EL (cell line): ENCODE measurements at places on chromosomes 3 and 15.

GRCh38 chr15:34646918-34647317, 63.5 kb upstream of the GOLGA8B start:
- DNase-seq, result no peak

GRCh38 chr15:25437777-25438600, 835 bp downstream of the UBE3A start:
- peak; percentile 54 for DNase-seq

DNA sequence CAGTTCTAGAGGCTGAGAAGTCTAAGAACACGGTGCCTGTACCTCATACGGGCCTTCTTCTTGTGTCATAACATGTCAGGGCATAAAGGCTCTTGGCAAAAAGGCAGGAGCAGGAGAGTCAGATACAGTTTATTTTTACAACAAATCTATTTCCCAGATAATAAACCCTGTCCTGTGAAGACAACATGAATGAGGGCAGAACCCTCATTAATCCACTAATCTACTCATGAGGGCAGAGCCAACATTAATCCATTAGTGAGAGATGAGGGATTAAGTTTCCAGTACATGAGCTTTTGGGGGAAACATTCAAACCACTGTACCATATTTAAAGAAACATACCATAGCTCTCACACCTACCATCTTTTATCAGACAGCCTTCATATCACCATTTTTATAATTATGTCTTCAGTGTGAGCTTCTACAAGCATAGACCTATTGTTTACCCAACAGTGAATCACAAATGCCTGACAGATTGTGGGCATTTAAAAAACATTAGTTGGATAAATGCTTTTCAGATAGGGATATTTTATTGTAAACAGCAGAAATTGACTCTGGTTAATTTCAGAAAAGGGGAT, 645.8 kb downstream of the GRM7 start:
- no peak for DNase-seq

- DNase-seq, result peak; percentile 28
Observed at GRCh38 chr3:117645561-117646242, 936.1 kb downstream of the TUSC7 start.

GRCh38 chr3:4425707-4426106, 41.4 kb downstream of the SUMF1 start:
- DNase-seq, result no peak

DNA sequence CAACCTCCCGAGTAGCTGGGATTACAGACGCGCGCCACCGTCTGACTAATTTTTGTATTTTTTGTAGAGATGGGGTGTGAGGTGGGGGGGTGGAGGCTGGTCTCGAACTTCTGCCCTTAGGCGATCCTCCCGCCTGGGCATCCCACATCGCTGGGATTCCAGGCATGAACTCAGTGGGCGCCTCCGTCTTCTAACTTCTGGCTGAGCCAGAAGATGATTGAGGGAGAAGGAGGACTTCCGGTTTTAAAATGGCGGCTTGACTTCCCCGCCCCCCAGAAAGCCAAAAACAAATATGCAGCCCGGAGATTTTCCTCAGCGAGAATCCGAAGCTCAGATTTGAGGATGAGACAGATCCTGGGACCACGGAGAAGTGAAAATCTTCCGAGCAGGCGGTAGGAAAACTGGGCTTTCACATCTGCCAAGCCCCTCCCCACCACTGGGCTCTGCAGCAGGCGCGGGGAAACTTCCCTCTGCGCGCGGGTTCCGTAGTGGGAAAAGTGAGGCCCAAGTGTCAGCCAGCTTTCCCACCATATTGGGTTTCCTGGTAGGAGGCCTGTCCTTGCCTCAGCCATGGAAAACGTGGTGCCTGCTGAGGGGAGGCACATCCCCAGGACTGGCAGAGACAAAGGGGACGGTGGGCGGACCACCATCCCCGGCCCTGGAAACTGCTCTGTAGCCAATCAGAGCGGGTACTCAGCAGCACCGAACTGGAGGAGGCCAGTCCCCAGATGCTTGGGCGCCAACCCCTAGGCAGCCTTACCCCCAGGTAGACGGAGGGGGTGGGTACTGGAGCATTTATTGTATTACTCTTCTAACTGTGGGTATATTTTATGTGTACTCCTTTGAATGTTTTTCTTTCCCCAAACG, 17.3 kb downstream of the CHST14 start:
- DNase-seq, result no peak

- DNase-seq, result no peak
Observed at GRCh38 chr3:38375488-38376097, 29.0 kb downstream of the XYLB start.

GRCh38 chr3:58496206-58496857, 4.4 kb downstream of the KCTD6 start:
- no peak for DNase-seq

GRCh38 chr15:89136818-89137772, 48.8 kb downstream of the ABHD2 start:
- DNase-seq, result peak; percentile 33

- DNase-seq, result no peak
Observed at GRCh38 chr3:143414571-143415253, 295.1 kb downstream of the CHST2 start.

DNA sequence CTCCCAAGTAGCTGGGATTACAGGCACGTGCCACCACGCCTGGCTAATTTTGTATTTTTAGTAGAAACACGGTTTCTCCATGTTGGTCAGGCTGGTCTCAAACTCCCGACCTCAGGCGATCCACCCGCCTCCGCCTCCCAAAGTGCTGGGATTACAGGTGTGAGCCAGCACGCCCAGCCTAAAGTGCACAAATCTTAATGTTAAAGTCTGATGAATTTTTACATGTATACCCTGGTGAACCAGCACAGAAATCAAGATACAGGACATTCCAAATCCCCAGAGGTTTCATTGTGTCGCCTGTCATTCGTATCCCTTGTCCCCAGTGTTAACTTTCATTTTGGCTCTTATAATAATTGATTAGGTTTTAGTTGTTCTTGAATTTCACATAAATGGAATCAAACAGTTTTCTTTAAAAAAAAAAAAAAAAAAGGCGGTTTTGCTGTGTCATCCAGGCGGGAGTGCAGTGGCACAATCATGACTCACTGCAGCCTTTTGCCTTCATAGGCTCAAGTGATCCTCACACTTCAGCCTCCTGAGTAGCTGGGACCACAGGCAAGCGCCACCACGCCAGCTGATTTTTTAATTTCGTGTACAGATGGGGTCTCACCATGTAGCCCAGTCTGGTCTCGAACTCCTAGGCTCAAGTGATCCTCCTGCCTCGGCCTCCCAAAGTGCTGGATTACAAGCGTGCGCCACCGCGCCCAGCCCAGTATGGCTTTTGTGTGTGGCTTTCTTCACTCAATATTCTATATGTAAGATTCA, 1.5 kb upstream of the TM4SF19 start:
- peak; percentile 78 for DNase-seq

GRCh38 chr15:81194723-81195122, 2.0 kb upstream of the IL16 start:
- no peak for DNase-seq

- no peak for DNase-seq
Observed at GRCh38 chr3:193407112-193407511, 28.6 kb upstream of the ATP13A5 start.

GRCh38 chr3:169998668-169999131, 32.1 kb downstream of the SEC62 start:
- peak; percentile 91 for DNase-seq

DNA sequence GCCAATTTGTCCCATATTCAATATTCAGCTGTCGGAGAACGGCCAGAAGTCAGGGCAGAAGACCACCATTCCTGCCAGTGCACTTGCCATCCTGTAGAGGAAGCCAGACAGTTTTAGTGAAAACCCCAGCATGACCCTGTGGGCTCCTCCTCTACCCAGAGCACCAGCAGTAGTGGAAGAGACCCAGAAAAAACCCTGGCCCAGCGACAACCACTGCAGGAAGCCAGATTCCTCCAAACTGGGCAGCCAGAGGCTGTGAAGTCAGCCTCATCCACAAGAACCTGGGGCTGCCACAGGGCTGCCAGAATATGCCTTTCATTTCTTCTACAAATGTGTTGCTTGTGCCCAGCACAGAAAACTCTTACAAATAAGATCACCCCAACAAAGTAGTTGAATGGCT, 67.3 kb downstream of the HMCES start:
- DNase-seq, result no peak

DNA sequence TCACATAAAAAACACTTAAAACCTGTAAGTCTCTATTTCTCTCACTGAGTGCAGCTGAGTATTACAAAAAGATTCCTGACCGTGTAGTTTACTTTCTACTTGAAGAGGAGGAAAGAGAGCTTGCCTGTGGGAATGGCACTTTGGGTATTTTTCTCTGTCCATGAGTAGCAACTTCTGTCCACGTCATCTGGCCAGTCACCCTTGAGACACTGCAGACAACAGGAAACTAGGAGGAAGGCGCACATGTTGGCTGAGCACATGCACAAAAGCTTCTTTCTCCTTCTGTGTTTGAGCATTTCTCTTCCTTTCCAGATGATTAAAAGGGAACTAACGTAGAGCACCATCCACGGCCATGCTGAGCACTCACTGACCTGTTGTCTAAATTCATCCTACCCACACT, 19.7 kb downstream of the STARD5 start:
- peak; percentile 51 for DNase-seq

GRCh38 chr3:14550651-14551611, 10.8 kb upstream of the GRIP2 start:
- peak; percentile 26 for DNase-seq

- no peak for DNase-seq
Observed at GRCh38 chr3:192399767-192400166, 327.6 kb downstream of the FGF12 start.

GRCh38 chr15:62477929-62478328, 312.8 kb upstream of the C2CD4B start:
- no peak for DNase-seq
